Panc1 (cell line): ENCODE measurements at places on chromosomes 1 and 21. TPM values are rescaled to one million over a fixed set of nuclear protein-coding genes. Genes with fewer than 3 reads are reported as not detected.

- 0 out of 2 replicates have a peak, but pooled peaks cover 1% of the 10 kb centered on the region for H3K36me3 ChIP-seq
- H3K27me3 ChIP-seq: no peaks in the 10 kb centered on the region
- no peak overlapping the region for H3K4me3 ChIP-seq
- H3K4me1 ChIP-seq: peaks cover 54% of the 10 kb centered on the region
- H3K27ac ChIP-seq: peak overlapping the region; percentile 96
- DNase-seq: no peak
These were observed 32.5 kb downstream of the DHRS3 start for GRCh38 chr1:12585536-12585935.

DNA sequence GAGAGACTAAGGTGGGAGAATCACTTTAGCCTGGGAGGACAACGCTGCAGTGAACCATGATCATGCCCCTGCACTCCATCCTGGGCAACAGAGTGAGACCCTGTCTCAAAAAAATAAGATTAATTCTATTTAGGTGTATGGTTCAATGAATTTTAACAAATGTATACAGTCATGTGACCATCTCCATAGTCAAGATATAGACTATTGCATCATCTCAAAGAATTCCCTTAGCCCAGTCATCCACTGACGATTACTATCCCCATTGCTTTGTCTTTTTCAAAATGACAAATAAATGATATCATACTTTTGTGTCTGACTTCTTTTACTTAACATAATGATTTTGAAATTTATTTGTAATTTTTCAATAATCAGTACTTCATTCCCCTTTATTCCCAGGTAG is 260.0 kb downstream of the LRRC7 start:
- DNase-seq: no peak
- H3K27ac ChIP-seq: no peak overlapping the region
- no peaks in the 10 kb centered on the region for H3K36me3 ChIP-seq
- H3K4me3 ChIP-seq: no peak overlapping the region

- H3K4me1 ChIP-seq: no peaks in the 10 kb centered on the region
- no peaks in the 10 kb centered on the region for H3K36me3 ChIP-seq
- DNase-seq: no peak
- H3K27ac ChIP-seq: no peak overlapping the region
- no peak overlapping the region for H3K4me3 ChIP-seq
- H3K27me3 ChIP-seq: peaks cover 2% of the 10 kb centered on the region; the same call in 1 of the 2 replicates
These were observed 37.1 kb upstream of the CTTNBP2NL start for GRCh38 chr1:112358798-112359408.

DNA sequence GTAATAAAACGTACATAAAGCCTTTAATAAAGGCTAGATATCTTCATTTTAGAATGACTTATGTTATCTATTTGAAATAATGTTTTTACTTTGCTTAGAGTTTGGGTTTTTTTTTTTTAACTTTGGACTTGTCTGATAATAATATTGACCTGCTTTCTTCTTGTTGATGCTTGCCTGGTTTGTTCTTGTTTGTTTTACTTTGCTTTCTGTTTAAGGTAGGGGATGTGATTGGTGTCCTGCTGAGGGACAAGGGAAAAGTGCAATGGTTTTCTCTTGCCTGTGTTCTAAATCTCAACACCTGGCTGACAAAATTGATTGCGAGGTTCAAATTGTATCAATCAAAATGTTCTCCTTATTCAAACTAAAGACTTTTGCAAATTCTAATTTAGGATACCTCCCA is 2.2 kb upstream of the FH start:
- H3K36me3 ChIP-seq: peaks cover 3% of the 10 kb centered on the region; the same call in 1 of the 2 replicates
- H3K27me3 ChIP-seq: no peaks in the 10 kb centered on the region
- H3K4me1 ChIP-seq: peaks cover 12% of the 10 kb centered on the region
- no peak overlapping the region for H3K4me3 ChIP-seq
- no peak overlapping the region for H3K27ac ChIP-seq

Gene DENND2C
- 1.1 TPM for total RNA-seq

DNA sequence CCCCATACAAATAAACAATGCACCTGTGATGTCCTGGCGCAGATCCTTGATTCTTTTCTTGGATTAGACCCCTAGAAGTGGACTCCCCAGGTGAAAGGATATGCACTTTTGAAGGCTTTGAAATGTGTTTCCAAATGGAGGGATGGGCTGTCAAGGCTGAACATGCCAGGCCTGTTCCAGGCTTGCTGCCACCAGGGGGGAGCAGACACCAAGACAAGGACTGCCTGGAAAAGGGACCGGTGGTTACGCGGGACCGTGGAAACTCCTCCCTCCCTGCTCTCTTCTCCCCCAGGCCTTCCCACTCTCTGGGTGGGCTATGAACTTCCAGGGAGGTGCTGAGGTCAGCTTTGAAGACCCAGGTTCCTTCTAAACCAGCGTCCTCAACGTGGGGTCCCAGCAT is 12.7 kb downstream of the C1QB start:
- no peaks in the 10 kb centered on the region for H3K36me3 ChIP-seq
- no peak for DNase-seq
- no peaks in the 10 kb centered on the region; the same call in 1 of the 2 replicates for H3K4me1 ChIP-seq
- H3K27ac ChIP-seq: no peak overlapping the region
- no peaks in the 10 kb centered on the region for H3K27me3 ChIP-seq
- H3K4me3 ChIP-seq: no peak overlapping the region

- H3K27ac ChIP-seq: no peak overlapping the region
- no peak overlapping the region for H3K4me3 ChIP-seq
- H3K27me3 ChIP-seq: no peaks in the 10 kb centered on the region
- peaks cover 6% of the 10 kb centered on the region; the same call in 1 of the 2 replicates for H3K4me1 ChIP-seq
- H3K36me3 ChIP-seq: peaks cover 5% of the 10 kb centered on the region; the same call in 1 of the 2 replicates
These were observed 226.7 kb downstream of the SLC45A1 start for GRCh38 chr1:8544644-8545043.

DNA sequence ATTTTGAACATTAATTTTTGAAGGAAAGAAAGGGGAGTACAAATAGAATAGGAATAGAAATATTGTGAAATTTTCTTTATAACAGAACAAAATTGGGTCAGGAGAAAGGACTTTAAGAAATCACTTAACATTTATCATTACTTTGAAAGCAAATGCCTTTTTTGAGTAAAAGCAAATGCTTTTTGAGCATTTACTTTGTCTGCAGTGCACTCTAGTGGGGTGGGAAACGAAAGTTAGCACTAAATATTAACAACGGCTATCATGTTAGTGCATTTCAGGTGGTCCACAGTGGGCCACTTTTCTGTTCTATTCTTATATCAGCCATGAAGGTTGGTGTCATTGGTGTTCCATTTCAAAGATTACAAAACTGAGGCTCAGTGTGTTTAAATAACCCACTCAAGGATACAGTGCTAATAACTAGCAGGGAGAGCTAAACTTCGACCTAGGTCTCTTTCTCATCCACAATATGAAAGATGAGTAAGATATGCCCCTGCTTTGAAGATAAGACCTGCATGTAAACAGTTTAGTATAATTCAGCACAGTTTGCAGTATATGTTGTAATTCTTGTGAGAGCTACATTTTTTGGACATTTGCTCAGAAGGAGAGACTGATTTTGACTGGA is 13.4 kb downstream of the LRRC8D start:
- DNase-seq: no peak
- H3K27me3 ChIP-seq: no peaks in the 10 kb centered on the region
- no peak overlapping the region for H3K4me3 ChIP-seq
- no peak overlapping the region for H3K27ac ChIP-seq

- no peaks in the 10 kb centered on the region for H3K36me3 ChIP-seq
- H3K27ac ChIP-seq: no peak overlapping the region
- no peak for DNase-seq
- no peaks in the 10 kb centered on the region for H3K27me3 ChIP-seq
- no peak overlapping the region for H3K4me3 ChIP-seq
These were observed 16.4 kb upstream of the RASSF5 start for GRCh38 chr1:206490771-206491405.

Gene FAM163A
- total RNA-seq: not detected

GRCh38 chr1:40868051-40868723 is 6.0 kb upstream of the CITED4 start:
- H3K4me3 ChIP-seq: no peak overlapping the region
- H3K4me1 ChIP-seq: peaks cover 62% of the 10 kb centered on the region
- no peaks in the 10 kb centered on the region for H3K27me3 ChIP-seq
- H3K27ac ChIP-seq: peak overlapping the region; percentile 96
